ENCODE measurements at places on chromosomes 1 and 21.

- DNase-seq: no peak
Measured at GRCh38 chr1:15455522-15455921, 1.0 kb upstream of the CELA2A start.

- DNase-seq: no peak
Measured at GRCh38 chr1:75870951-75871350, 61.3 kb downstream of the ASB17 start.

- peak; percentile 69 for DNase-seq
Measured at GRCh38 chr21:21163904-21164303, 165.7 kb downstream of the NCAM2 start.

GRCh38 chr1:32926562-32926961 lies 25.4 kb upstream of the TMEM54 start:
- DNase-seq: no peak

- DNase-seq: peak; percentile 59
Measured at GRCh38 chr1:66374561-66375111, 159.3 kb upstream of the SGIP1 start.

DNA sequence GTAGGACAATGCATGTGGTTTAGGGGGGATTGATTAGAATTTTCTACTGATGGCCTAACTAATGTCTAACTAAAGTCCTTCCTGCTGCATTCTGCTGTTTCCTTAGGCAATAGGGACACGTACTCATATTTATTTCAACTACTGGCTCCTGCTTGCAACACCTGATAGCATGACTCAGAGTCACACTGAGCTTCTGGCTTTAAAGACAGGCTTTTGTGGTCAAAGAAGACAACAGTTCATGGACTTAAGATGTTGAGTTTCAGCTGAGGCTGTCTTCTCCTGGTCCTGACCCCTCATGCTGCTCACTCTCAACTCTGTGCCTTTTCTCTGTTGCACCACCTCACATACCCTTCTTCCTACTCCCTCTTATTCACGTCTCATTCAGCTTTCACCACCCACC lies 29.1 kb upstream of the TRABD2B start:
- no peak for DNase-seq

DNA sequence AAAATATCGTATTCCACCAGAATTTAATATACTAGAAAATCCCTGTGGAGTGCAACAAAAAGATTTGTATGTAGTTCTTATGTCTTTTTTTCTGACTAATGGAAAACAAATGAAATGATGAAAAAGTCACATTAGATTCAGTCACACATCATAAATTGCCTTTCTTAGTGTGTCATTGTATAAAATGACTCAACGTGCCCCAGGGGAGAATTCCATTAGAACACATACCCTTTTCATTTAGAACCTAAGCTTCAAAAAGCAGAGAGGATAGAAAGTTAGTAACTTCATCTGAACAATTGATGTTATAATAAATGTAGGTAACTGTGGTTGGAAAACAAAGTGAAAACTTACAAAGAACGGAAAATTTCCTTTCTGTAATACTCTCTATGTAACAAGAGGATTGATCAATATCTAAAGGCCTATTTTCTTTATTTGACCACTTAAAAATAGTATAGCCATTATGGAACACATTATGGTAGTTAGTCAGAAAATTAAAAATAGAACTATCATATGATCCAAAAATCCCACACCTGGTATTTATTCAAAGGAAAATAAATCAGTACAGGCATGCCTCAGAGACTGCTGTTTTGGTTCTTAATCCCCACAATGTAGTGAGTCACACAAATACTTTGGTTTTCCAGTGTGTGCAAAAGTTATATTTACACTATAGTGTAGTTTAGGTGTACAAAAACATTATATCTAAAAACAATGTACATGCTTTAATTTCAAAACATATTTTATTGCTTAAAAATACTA lies 1016.1 kb downstream of the KCNT2 start:
- DNase-seq: peak; percentile 62

GRCh38 chr21:34998176-34998575 lies 50.9 kb downstream of the RUNX1 start:
- DNase-seq: no peak

GRCh38 chr1:61419657-61420056 lies 305.3 kb downstream of the TM2D1 start:
- no peak for DNase-seq

GRCh38 chr1:95233319-95233736 lies 682 bp upstream of the RWDD3 start:
- DNase-seq: no peak

Data from astrocyte of the cerebellum (primary cell).